HCT116 (cell line): ENCODE measurements at places on chromosomes 16 and 17.

DNA sequence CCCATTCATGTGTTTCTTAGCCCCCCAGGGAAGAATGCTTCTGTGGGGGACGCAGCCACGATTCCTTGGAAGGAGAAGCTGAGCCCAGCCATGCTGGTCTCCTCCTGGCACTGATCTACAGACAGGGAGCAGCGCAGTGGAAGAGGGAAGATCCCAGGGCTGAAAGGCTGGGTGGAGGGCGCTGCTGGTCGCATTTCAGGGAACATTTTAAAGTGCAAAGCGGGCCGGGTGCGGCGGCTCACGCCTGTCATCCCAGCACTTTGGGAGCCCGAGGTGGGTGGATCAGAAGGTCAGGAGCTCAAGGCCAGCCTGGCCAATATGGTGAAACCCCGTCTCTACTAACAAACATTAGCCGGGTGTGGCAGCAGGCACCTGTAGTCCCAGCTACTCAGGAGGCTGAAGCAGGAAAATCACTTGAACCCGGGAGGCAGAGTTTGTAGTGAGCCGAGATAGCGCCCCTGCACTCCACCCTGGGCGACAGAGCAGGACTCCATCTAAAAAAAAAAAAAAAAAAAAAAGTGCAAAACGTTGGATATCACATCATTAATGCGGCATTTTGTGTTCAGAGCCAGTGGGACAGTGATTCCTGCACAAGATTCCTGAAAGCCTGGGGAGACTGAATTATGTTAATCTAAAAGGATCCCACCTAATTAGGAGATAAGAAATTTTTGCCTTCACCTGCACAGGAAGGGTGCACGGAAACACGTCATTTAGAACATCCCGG, 558 bp upstream of the CHMP6 start:
- DNase-seq: no peak

- DNase-seq: no peak
Measured at GRCh38 chr17:5719976-5720375, 135.7 kb upstream of the NLRP1 start.

- DNase-seq: no peak
Measured at GRCh38 chr17:36752096-36752888, 150.9 kb downstream of the MRM1 start.

GRCh38 chr17:12851901-12852435, 62.7 kb downstream of the ARHGAP44 start:
- no peak for DNase-seq

GRCh38 chr17:32609884-32610650, 123.3 kb downstream of the CDK5R1 start:
- DNase-seq: no peak

DNA sequence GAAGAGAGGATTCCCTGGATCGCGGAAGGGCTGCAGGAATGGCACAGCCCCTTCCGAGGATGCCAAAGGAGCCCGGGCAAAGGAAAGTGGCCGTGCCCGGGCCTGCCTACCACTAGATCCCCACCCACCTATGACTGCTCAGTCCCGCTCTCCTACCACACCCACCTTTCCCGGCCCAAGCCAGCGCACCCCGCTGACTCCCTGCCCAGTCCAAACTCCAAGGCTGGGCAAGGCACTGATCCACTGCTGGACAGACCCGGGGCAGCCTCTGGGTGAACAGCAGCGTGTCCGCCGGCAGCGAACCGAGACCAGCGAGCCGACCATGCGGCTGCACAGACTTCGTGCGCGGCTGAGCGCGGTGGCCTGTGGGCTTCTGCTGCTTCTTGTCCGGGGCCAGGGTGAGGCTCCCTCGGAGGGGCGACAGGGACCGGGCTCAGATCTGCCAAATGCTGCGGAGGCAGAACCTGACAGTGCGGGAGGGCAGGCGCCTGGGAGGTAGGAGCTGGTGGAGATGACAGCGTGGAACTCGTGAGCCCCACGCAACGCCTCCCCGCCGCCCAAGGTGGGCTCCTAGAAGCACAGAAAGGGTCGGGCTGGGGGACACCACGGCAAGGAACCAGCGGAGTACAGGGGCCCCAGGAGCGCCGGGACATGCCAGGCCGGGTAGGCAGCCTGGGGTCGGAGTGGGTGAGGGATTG, at the start of gene CES2:
Gene CES2, plus strand, starts transcription at position 203 of the 698 bp plus-strand sequence. Its CDS starts 120 bp downstream, at position 323.
- DNase-seq: no peak

GRCh38 chr17:181245-182049, at the start of gene DOC2B:
Gene DOC2B, minus strand, starts transcription at chr17:181650. Its CDS starts 171 bp downstream, at chr17:181479.
- DNase-seq: peak; percentile 40

GRCh38 chr16:47278306-47278970, 134.7 kb upstream of the NETO2 start:
- no peak for DNase-seq

- DNase-seq: no peak
Measured at GRCh38 chr16:88516601-88517061, 53.6 kb upstream of the ZC3H18 start.

- DNase-seq: no peak
Measured at GRCh38 chr17:33192951-33193911, 99.9 kb downstream of the ASIC2 start.

GRCh38 chr16:11396241-11397048, 51.2 kb downstream of the RMI2 start:
- DNase-seq: no peak

- no peak for DNase-seq
Measured at GRCh38 chr16:78396673-78397072, 297.2 kb downstream of the WWOX start.

DNA sequence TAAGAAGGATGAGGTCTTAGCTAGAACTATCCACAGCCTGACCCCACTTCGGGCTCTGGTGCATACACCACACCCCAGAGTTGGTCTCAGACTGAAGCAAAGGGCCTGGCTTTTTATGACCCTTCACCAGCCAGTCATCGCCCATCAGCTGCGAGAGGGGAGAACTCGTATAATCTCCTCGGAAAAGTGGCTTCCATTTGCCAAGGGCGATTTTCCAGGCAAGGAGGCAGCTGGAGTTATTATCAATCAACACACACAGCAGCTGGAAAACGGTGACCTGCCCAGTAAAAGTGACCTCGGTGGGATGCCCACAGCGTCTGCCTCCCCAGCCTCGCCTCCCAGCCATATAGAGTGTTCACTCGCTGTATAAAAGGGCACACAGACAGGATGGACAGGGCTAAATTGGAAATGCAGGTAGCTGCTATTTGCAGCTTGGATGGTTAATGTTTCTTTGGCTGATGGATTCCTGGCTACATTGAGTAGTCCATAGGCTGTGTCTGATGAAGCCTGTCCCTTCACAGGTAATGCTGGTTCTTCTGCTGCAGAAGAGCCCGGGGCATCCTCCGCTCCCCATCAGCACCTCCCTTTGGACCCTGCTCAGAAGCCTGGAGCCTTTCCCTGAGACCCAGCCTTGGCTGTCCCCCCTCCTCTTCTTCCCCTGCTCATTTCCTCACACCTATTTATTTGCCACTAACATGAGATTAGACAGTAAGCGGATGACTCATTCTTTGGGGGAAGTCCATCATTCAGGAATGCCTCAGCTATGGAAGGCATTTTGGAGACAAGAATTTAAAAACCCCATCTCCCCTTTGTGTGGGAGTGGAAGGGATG, 45.7 kb downstream of the TMEM186 start:
- DNase-seq: peak; percentile 12
